ENCODE measurements at places on chromosomes 6 and 20.

DNA sequence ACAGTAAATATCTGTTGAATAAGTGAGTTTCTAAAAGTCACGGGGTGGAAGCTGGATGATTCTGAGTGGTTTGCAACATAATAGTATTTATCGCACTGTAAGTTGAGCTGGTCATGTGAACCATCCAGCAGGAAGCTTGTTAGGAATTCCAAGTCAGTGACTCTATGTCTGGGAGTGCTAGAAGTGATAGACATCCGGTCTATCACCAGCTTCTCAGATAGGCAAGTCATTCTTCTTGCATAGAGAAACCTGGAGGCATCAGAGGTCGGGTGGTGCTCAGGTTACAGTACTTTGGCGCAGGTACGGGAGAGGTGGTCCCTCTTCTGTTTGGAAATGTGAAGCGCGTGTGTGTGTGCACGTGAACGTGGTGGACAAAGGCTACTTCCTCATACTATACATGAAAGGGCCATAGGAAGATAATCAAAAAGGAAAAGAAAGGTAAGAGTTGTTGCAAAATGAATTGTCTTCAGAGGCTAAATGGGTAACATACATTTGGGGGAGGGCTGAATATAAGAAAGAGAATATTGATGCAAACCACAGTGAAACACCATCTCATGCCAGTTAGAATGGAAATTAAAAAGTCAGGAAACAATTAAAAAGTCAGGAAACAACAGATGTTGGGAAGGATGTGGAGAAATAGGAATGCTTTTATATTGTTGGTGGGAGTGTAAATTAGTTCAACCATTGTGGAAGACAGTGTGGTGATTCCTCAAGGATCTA lies 299.3 kb upstream of the ZFP64 start:
- peak; percentile 97 for DNase-seq

DNA sequence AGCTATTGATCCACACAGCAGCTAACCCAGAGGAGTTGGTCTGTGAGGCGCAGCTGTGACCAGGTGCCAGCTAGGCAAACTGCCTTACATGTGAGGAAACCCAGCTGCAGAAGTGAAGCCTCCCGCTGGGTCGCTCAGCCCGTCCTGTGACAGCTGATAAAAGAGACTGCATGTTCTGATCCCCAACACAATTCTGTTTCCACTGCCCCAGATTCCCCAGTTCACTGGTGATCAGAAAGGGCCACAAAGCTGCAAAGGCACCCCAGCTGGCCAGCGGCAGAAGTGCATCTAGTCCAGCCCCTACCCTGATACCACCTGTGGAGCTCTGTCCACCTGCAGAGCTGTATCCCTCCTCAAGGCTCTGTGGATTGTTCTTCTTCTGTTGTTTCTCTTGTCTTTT lies 64.5 kb downstream of the CTNNBL1 start:
- no peak for DNase-seq

GRCh38 chr6:81814370-81815076 lies 62.0 kb upstream of the TENT5A start:
- DNase-seq = peak; percentile 58

DNA sequence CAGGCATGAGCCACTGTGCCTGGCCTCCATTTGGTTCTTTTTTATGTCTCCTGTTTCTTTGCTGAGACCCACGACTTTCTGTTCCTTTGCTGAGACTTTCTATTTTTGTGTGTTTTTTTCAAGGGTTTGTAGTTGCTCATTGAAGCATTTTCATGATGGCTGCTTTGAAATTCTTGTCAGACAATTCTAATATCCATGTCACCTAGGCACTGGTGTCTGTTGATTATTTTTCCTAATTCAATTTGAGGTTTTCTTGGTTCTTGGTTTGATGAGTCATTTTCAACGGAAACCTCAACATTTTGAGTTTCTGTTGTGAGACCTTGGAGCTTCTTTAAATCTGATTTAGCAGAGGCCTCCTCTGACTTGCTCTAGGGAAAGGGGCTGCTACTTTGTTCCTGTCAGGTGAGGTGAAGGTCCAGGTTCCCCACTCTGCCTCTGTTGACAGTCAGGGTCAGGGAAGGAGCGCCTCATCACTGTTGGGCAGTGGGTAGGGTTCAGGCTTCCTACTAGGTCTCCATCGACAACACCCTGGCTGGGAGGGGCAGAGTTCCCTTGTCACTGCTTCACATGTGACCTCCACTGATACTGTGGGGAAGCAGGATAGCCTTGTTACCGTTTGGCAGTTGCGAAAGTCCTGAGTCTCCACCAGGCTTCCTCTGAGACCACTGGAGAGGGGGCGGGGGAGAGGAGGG lies 67.2 kb upstream of the RNF24 start:
- peak; percentile 70 for DNase-seq
